ENCODE measurements at places on chromosomes 4 and X.

GRCh38 chrX:136219893-136220292, 31.3 kb downstream of the MAP7D3 start:
- DNase-seq, result no peak

- DNase-seq, result no peak
Measured at GRCh38 chr4:8046925-8047541, 107.4 kb upstream of the AFAP1 start.

DNA sequence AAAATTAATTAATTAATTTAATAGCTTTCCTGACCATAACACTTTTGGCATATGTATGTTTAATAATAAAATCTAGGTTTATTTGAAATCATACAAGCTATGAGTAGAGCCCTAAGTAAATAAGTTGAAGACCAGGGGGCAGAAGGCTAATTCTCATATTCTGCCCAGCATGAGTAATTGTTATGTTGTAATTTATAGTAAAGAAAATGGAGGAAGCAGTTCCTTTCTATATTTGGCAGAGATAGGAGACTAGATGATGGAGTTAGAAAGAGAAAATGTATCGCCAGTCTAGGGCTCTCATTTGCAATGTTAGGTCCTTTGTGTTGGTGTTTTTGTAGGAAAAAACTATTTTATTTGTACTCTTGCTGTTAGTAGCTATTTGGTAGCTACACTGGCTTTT, 89.1 kb downstream of the FNIP2 start:
- DNase-seq, result no peak

DNA sequence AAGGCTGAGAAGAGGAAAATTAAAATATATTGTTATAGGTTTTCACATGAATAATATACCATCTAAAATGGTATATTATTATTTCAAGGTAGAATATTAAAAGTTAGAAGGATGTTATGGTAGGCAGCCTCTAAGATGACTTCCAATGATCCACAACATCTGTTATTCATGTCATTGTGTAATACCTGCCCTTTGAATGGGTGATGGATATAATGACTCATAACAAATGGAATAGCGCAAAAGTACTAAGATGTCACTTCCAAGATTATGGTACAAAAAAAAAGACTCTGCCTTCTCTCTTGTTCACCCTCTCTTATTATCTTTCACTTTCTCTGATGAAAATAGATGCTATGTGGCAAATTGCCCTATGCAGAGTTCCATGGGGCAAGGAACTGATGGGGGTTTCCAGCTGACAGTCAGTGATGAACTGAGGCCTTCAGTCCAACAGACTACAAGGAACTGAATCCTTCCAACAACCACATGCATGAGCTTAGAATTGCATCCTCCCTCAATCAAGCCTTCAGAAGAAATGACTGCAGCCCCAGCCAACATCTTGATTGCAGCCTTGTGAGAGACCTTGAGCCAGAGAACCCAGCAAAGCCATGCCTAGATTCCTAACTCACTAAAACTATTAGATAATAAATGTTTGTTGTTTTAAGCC, 57.7 kb downstream of the HS6ST2 start:
- DNase-seq, result no peak

DNA sequence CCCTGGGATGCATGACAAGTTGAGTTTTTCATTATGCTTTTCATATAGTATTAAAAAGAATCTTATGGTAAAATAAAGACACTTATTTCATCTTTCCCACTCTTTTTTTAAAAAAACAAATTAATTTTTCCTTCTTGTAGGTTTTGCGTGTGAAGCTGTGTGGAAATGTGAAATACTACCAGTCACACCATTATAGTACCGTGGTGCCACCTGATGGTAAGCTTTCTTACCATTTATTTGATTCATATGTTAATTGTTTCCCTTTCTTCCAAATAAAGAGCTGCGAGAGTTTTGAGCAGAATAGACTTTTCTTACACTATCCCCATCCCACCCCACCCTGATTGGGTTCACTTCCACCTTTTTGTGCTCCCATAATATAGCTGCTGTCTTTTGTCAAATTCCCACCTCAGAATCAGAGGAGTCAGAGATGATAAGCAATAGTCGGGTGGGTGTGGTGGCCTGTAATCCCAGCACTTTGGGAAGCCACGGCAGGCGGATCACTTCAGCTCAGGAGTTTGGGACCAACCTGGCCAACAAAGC, 44.3 kb downstream of the CASP6 start:
- no peak for DNase-seq

GRCh38 chr4:82380831-82381230, 7.0 kb upstream of the HNRNPD start:
- no peak for DNase-seq

DNA sequence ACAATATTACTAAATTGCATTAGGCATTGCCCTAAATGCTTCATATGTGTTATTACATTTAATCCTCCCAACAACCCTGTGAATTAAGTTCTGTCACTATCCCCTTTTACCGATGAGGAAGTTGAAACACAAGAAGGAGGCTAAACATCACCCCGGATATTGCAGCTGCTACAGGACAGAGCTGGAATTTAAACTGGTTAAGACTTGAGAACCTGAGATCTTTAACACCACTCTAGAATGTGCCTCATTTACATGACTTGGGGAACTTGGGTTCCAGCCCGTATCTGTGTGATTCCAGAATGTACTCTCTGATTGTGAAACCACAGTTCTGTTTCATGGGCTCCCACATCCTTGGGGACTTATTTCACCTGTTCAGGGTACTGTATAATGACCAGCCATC, 165.1 kb upstream of the PPARGC1A start:
- no peak for DNase-seq

DNA sequence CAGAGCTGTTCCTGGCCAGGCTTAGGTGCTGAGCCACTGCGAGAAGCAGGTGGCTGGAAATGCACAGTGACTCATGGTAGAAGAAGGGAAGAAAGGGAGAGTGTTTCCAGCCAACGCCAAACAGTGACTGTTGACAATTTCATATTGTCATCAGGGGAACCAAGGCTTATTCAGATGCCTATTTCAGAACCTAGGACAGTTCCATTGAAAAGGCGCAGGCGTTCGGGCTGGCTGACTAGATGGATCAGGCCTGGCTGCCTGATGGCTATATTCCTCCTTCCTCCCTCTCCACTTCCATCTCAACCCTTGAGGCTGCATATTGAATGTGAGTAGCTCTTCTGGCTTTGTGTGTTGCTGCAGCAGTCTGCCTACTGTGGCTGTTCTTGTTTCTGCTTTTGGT, 73.0 kb upstream of the FRMPD4 start:
- DNase-seq, result no peak

DNA sequence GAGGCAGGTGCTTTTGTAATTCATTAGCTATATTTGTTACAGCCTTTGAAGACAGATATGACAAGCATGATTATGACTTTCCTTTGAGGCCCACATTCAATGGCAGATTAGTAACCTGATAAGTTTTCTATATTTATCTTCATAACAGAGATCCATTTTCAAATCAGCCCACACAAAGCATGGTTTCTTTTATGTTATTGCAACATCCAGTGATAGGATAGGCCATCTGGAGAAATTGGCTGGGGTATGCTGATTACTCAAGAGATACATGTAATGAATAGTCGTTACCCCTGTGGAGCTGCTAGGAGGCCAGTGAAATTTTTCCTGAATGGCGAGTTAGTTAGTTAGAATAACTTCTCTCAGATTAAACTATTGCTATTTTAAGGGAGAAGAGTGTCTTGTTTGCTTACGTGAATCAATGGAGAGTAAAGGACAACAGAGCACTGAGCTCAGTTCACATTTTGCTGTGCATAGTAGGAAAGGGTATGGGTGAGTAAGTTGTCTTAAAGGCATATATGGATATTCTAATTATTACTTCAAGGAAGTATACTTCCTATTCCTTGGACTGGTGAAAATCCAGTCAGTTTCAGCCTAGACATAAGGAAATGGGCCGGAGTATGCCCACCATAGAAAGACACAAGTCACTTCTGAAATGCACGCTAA, 79.2 kb upstream of the DKK2 start:
- DNase-seq, result no peak

DNA sequence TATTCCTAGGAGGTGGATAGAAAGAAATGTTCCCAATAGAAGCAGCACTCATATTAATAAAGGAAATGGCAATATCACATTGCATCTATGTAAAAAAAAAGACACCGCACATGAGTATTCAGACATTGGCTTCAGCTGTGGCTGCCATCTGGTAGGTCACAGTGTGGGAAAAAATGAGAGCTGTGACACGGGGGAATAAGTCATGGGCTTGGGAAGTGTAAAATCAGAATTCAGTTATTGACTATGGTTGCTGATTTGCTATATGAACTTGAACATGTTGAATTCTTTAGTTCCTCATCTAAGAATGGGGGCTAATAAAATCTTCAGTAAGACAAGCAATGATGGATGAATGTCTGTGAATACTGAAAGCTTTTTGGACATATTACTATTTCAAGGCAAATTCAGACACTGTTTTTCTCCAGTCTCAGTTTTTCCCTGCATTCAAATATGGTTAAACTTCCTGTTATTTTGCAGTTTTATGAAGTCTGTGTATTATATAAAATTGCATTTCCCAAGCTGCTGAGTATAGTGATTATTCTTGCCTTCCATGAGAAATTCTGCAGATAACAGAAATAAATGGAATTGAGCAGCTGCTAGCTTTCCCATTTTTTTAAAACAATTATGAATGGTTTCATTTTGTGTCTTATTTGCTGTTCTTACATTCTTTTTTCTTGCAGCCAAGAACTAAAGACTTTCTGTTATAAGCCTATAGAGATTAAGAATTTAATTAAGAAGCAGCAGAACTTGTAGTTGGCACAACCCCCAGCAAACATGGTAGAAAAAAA, 221.0 kb downstream of the ANKRD50 start:
- no peak for DNase-seq

DNA sequence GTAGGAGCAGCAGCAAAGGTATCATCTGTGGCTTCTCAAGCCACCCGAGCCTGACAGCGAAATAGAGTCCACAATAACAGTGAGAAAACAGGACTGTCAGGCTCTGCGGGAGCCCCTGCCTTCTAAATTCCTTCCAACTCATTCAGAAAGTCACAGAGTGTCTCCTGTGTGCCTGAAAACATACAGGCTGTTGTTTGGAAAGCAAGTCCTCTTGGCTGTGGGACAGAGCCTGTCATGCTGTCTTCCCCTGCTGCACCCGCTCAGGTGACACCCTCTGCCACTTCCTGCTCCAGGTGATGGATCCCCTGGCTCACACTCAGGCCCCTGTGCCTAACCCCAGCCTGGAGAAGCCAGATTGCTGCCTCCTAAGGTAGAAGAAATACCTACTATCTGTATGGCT, 152.3 kb downstream of the RAB28 start:
- DNase-seq, result no peak

DNA sequence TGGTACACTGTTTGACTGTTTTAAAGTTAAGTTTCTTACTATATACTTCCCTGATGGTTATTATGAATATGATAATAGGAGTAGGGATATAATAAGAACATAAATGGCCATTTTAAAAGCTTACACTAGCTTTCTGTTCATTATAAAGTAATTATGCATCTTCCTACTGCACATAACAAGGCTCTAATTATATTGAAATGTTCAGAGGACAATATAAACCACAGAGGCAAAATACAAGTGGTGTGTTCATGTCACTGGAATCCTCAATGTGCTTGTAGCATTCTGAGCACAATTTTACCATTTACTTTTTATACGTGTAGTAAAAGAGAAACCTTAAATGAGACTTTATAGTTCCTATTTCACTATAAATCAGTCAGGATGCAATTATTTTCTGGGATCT, 268.3 kb downstream of the TMA16 start:
- no peak for DNase-seq

- DNase-seq, result no peak
Measured at GRCh38 chr4:187617113-187617512, 378.5 kb upstream of the ZFP42 start.
